ENCODE measurements at places on chromosomes 2 and 18. TPM values are rescaled to one million over a fixed set of nuclear protein-coding genes. Genes with fewer than 3 reads are reported as not detected.

DNA sequence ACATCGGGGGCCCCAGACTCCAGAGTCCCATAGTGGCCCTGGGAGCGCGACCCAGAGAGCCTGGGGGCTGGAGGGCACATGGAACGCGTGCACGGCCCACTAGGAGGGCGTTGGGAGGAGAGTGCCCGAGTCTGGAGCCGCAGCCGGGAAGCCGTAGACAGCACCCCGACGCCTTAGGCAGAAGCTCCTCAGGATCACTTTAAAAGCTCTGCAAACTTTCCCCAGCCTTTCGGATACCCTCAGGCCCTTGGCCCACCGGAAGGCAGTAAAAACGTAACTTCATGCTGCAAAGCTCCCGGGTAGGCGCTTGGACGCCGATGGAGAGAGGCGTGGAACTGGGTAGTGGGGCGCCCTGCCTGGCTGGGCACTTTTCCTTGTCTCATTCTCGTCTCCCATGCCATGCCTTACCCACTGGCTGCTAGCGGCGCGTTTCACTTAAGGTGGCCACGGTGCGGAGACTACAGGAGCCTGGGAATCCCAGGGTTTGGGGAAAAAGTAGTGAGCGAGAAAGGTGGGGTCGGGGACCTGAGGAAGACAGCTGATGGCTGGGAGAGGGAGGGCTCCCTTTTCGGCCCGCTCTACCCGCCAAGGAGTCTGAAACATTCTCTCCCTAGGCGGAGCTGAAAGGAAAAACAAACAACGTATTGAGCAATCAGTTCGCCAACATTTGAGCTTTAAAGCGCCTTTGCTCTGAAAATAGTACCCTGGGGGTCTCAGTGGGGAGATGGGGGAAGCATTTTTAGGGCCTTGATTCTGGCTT is 141.8 kb downstream of the MEIS1 start:
- no peak for DNase-seq

GRCh38 chr18:68803356-68803755 is 5.5 kb downstream of the CCDC102B start:
- DNase-seq = no peak

DNA sequence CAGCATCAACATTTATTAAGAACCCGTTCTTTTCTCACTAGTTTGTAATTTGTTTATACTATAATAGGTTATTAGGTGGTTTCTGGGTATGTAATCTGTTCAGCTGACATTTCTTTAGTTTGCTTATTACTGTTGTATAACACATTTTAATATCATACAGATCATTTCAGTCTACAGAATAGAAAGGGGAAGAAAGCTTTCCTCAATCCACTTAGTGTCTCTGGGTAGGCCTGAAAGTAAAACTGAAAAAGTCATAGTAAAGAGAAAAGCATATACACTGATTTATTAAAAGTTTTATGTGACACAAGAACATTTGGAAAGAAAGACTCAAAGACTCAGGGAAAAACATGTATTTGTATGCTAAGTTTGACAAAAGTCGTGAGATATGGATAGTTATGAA is 16.8 kb upstream of the KCNJ3 start:
- no peak for DNase-seq

DNA sequence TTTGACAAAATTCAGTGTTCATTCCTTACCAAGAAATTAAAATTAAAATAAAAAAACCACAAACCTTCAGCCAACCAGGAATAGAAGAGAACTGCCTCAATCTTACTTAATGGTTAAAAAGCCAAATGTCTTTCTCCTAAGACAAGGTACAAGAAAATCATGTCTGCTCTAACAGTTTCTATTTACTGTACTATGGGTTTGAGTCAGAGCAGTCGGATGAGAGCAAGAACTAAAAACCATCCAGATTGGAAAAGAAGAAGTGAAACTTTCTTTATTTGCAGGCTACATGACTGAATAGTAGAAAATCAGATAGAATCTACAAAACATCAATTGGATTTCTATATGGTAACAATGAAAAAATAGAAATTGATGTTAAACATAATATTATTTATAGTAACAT is 555.5 kb upstream of the TNP1 start:
- DNase-seq = no peak

GRCh38 chr18:22183698-22184170 is 14.3 kb downstream of the GATA6 start:
- no peak for DNase-seq

DNA sequence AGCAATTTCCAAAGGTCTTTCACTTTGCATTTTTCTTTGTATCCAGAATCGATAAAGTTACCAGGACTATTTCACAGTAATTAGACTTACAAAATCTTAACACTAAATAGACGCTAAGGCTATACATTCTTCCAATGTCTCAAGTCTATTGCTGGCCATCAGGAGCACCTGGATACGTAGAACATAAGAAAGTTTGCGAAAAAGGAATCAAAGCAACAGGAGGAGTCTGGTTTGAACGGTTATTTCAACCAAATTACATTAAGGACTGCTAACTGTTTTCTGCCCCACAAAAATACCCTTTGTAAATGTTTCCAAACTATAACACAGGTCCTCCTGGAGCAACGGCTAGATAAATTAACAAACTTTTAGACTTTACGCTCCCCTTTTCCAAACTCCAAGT is 1.4 kb upstream of the HNRNPA3 start:
- no peak for DNase-seq

The LIPG gene
- not detected for total RNA-seq

The CHRNG gene
- total RNA-seq = not detected

The IL36B gene
- not detected for total RNA-seq

The AFF3 gene
- 131 TPM for total RNA-seq

The WDPCP gene
- total RNA-seq = 29.3 TPM
